ENCODE measurements at places on chromosomes 7 and 10.

DNA sequence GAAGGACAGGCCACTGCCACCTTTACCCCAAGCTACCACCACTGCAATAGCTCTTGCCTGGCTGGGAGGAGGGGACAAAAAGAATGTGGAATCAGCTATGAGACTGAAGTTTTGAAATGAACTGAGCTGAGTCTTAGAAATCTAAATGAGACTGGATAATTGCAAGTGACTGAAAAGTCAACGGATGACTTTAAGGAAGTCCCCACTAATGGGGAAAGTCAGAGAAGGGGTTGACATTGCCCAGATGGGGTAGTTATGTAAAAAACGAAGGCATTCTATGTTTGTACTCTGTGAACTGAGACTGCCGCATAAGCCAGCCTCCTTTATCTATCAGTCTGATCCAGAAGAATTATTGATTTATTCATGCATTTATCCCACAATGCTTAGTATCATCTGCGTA lies 67.2 kb downstream of the RBM20 start:
- DNase-seq, result no peak

DNA sequence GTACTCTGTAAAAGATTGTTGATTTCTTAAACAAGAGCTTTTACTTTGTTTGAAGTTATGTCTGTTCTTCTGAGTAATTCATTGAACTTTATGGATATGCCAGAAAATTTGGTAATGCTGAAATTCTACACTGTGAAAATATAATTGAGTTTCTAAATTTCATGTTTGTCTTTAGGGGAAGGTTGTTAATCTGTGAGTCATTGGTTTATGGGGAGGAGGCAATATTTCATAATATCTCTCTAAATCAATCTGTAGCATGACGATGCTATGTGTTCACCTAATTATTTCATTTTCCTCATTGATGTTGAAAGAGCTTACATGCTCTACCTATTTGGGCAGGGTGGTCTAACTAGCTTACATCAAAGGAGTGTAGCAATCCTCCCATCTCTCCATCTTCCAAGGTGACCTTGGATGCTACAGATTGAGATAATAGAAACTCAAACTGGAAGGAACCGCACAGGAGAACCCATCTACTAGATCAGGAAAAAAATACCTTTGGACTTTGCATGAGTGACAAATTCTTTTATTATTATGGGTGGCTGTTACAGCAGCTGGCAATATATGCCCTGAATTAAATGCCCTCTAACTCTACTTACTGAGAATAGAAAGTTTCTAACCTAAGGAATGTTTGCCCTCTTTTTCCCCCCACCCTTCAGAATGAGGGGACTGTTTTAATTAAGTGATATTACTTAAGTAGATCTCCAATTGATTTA lies 8.4 kb upstream of the SNX13 start:
- DNase-seq, result no peak

DNA sequence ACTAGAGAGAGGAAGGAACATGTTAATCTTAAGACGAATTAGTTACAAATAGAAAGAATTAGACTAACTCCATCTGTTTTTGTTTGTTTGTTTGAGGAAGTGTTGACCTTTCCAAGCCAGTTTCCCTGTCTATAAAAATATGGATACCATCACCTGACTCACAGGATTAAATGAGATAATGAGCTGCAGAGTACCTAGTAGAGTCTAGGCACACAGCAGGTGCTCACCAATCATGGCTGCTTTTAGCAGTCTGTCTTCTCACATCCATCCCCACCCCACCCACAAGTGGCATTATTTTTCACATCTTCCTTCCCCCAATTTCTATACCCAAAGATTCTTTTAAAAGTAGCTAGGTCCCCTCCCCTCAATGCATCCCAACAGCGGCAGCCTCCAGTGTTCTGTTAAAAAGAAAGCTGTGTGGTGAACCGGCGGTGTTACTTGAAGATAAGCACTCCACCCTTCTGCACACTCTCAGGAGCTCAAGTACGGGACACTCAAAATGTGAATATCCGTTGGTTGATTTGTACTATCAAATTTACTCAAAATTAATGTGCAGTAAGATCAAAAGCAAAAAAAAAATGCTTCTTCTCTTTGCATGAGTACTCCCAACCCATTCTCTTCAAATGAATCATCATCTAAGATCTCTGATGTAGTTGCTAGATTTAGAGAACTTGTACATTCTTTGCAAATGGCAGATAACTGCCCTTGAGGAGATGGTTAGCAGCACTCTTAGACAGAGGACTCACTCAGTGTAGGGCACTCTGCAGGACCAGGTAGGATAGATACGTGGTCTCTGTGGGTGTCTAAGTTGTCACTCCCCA lies 145.4 kb upstream of the ASAH2 start:
- DNase-seq, result peak; percentile 44

DNA sequence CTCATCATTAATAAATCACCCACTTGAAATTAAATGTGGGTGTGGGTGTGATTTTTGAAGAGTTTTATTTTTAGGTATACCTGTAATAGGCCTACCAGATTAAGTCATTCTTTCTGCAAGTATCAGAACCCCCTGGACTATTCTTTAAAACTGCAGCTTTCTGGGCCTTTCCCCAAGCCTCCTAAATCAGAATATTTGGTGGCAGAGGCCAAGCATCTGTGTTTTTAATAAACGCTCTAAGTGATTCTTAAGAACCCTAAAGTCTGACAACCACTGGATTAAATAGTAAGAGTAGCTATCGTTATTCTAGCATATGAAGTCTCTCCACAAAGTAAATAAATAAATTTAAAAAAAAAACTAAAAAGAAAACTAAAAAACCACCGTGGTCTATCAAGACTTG lies 703.0 kb upstream of the NRP1 start:
- no peak for DNase-seq

GRCh38 chr10:100655760-100656421 lies 89.5 kb upstream of the PAX2 start:
- DNase-seq, result peak; percentile 30

GRCh38 chr10:124078714-124079113 lies 14.7 kb downstream of the CHST15 start:
- DNase-seq, result no peak

DNA sequence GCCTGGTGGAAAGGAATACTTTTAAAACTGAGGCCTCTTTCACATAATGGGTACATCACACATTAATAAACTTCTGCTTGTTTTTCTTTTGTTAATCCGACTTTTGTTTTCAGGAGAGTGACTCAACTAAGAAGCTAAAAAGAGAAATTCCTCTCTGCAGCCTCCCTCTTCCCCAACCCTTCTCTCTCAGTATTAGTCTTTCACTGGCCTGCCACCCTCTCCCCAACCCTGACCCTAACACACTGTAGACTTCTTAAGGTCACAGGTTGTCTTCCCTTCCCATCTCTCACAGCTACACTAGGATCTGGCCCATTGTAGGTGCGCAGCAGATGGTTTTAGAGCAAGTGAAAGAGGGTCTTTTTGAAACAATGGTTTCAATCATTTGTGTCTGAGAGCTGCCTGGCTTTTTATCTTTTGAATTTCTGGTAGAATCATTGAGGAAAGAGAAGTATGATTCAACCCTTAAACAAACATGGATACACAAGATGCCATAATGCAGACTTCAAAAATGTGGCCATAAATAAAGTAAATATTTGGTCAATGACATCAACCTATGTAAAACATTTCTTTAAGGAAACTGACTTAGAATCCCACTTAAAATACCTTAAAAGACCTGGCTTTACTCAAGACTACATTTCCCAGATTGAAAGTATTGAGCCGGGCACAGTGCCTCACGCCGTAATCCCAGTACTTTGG lies 17.9 kb upstream of the FFAR4 start:
- DNase-seq, result no peak

DNA sequence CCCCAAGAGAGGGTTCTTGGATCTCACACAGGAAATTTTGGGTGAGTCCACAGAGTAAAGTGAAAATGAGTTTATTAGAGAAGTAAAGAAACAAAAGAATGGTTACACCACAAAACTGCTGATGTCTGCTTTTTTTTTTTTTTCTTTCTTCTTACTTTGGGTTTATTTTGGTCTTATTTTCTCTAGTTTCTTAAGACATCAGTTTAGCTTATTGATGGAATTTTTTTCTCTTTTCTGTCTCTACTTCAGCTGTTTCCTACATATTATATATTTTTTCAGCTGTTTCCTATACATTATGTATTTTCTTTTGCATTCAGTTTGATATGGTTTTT lies 166.4 kb downstream of the CCSER2 start:
- DNase-seq, result no peak

GRCh38 chr10:109650228-109650627 lies 273.1 kb downstream of the XPNPEP1 start:
- DNase-seq, result no peak

- no peak for DNase-seq
Observed at GRCh38 chr7:43037531-43037930, 74.9 kb upstream of the HECW1 start.

GRCh38 chr10:59896191-59896590 lies 10.2 kb downstream of the CCDC6 start:
- no peak for DNase-seq

DNA sequence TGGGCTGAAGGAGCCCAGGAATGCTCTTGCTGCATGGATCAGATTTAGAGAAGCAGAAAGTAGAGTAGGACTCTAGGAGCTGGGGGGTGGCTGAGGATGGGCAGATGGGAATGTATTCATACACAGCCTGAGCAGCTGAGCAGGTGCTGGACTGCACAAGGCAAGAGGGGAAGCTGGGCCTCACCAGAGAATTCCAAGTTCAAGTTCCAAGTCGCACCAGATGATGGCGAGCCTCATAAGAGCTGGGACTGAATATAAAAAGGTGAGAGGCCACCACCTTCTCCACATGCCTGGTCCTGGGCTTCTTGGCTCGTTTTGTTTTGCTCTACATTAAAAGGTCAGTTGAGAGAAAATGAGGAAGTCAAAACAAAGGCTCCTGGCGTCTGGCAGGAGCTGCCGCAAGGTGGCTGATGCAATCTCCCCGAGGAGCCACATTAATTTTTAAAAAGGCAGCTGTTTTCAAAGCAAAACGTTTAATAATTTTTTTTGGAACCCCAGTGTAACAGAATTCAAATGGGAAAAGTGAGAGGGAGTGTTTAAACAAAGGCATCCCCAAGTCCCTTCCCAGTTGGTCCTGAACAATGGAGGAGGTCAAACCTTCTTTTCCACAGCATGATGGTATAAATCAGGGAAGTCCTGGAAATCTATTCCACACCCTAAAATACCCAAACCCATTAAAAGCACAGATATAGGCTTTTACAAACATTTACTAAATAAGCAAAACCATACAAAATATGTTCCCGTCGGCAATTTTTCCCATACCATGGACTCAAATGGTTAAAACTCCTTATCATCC lies 9.5 kb downstream of the CYREN start:
- DNase-seq, result no peak

DNA sequence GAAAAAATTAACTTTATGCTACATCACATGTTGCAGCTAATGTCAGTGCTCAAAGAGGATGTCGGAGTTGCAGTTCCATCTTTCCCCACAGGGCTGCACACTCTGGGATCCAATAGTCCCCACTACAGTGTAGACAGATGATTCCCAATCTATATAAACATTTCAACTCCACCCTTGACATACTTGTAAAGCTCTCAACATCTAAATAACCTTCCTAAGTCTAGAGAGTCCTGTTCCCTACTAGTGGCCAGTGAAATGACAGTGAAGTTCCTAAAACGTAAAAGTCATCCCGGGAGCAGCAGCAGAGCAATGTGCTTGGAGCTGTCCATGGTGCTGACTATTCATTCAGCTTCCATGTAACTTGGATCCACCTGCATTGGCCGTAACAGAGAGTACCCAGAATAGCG lies 145.1 kb downstream of the GRM8 start:
- peak; percentile 41 for DNase-seq

- DNase-seq, result no peak
Observed at GRCh38 chr7:69966766-69967591, 368.7 kb downstream of the AUTS2 start.

GRCh38 chr10:88385601-88386203 lies 197.4 kb downstream of the RNLS start:
- DNase-seq, result peak; percentile 58

- DNase-seq, result no peak
Observed at GRCh38 chr10:111075577-111076185, 1.1 kb upstream of the ADRA2A start.
